HCT116 (cell line): ENCODE measurements at places on chromosomes 16 and 17. TPM values are rescaled to one million over a fixed set of nuclear protein-coding genes. Genes with fewer than 3 reads are reported as not detected.

DNA sequence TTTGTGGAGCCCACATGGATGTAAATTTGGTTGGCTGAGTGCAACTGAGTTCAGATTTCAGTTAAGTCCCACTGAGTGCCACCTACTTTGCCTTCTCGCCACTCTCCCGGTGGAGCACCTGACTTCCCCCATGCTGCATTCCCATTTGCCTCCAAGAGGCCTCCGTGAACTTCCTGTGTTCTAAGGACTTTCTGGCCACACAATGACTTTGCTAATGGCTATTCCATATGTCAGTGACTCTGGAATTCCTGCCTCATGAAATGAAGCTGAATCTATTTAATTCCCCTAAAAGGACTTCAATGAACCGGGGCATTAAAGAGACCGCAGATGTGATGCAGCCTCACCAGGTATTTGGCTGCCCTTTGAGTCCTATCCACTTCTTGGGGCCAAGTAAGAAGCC is 29.9 kb downstream of the ABCC12 start:
- no peak overlapping the region for H3K27ac ChIP-seq
- H3K27me3 ChIP-seq = no peaks in the 10 kb centered on the region
- no peak overlapping the region for H3K4me3 ChIP-seq
- no peaks in the 10 kb centered on the region for H3K36me3 ChIP-seq
- H3K4me1 ChIP-seq = peaks cover 32% of the 10 kb centered on the region

TP53TG3C gene
- not detected for total RNA-seq

- peaks cover 18% of the 10 kb centered on the region for H3K36me3 ChIP-seq
- no peak overlapping the region for H3K27ac ChIP-seq
- no peak for DNase-seq
- H3K27me3 ChIP-seq = no peaks in the 10 kb centered on the region
These were observed 10.5 kb downstream of the TIMM22 start for GRCh38 chr17:1007310-1008007.

MPP2 gene
- total RNA-seq = 16.4 TPM

GRCh38 chr17:80836658-80836965 is 155.0 kb upstream of the CHMP6 start:
- no peak overlapping the region for H3K27ac ChIP-seq
- no peak for DNase-seq
- no peak overlapping the region for H3K4me3 ChIP-seq
- H3K27me3 ChIP-seq = no peaks in the 10 kb centered on the region
- H3K36me3 ChIP-seq = no peaks in the 10 kb centered on the region
- H3K4me1 ChIP-seq = peaks cover 13% of the 10 kb centered on the region

DNA sequence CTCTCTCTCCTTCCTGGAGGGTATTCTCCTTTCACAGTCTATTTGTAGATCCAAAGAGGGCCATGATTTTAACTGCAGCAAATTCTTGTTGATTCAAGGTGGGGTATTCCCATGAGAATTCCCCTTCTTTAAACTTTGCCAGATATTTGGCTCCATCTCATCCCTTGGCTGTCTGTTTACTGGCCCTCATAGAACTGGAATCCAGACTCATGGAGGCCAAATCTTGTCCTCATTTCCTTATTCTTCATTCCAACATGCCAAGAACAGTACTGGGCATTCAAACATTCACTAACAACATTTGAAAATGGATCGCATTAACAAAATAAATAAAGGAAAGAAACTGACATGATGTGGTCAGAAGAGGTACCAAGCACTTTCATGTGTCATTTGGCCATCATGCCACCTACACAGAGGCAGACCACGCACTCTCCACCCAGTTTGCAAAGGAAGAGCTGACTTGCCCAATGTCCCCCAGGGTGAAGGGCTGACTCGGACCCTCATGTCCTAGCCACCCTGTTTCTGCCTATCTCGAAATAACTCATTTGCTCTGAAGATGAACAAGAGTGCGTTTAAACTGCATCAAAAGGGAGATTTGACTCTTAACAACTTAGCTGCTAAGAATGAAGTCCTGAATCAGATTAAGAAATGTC is 23.1 kb upstream of the SLC35B1 start:
- H3K27ac ChIP-seq = no peak overlapping the region
- H3K27me3 ChIP-seq = no peaks in the 10 kb centered on the region
- no peaks in the 10 kb centered on the region for H3K36me3 ChIP-seq
- H3K4me1 ChIP-seq = no peaks in the 10 kb centered on the region
- no peak overlapping the region for H3K4me3 ChIP-seq

GRCh38 chr17:78263063-78263735 is 31.8 kb downstream of the TMEM235 start:
- no peaks in the 10 kb centered on the region for H3K36me3 ChIP-seq
- H3K4me1 ChIP-seq = no peaks in the 10 kb centered on the region
- no peaks in the 10 kb centered on the region for H3K27me3 ChIP-seq
- no peak overlapping the region for H3K27ac ChIP-seq
- no peak for DNase-seq

DNA sequence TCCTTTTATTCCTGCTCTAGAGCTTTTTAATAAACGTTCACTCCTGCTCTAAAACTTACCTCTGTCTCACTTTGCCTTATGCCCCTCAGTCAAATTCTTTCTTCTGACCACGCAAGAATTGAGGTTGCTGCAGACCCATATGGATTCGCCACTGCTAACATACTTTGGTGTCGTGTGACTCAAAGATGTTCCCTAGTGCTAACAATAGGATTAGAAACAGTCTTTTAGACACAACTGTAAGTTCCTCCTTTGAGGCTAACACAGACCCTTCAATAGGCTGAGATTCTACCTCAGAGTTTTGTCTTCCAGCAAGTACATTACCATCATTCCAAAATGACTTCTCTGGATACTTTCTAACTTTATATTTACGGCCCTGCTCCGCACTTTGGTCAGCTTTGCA is 149.5 kb upstream of the COX10 start:
- H3K4me1 ChIP-seq = no peaks in the 10 kb centered on the region
- H3K27me3 ChIP-seq = peaks cover 11% of the 10 kb centered on the region
- DNase-seq = no peak
- no peaks in the 10 kb centered on the region for H3K36me3 ChIP-seq
- no peak overlapping the region for H3K4me3 ChIP-seq

DNA sequence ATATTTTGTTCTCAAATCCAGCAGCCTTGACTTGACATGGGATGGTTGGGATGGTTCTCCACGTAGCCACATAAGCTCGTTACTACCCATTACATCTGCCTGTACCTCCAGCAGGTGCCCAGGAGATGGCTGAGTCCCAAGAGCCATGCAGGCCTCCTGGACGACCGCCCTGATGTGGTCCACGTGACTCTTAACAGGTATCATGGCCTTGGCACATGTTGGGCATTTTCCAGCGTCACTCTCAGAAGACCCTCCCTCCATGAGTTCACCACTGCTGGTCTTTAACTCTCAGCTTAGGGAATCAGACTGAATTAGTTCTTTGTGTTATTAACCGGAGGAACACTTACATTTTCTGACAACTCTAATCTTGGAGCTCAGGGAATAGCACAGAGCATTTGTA is 161.5 kb downstream of the CDH13 start:
- H3K36me3 ChIP-seq = no peaks in the 10 kb centered on the region
- no peaks in the 10 kb centered on the region for H3K4me1 ChIP-seq
- no peak for DNase-seq
- no peak overlapping the region for H3K27ac ChIP-seq
- no peaks in the 10 kb centered on the region for H3K27me3 ChIP-seq
